ENCODE measurements at places on chromosomes 6 and 20. TPM values are rescaled to one million over a fixed set of nuclear protein-coding genes. Genes with fewer than 3 reads are reported as not detected.

The OTOR gene
- polyA plus RNA-seq: not detected

The ZNF311 gene
- polyA plus RNA-seq: 1.1 TPM

The OR2H1 gene
- not detected for polyA plus RNA-seq

The TRIM15 gene
- polyA plus RNA-seq: not detected

The NOX3 gene
- not detected for polyA plus RNA-seq

The NPBWR2 gene
- not detected for polyA plus RNA-seq

The FOXS1 gene
- polyA plus RNA-seq: 1.7 TPM

The CCDC170 gene
- 0.08 TPM for polyA plus RNA-seq

The ID4 gene
- 12.4 TPM for polyA plus RNA-seq

The BPIFB2 gene
- 0.05 TPM for polyA plus RNA-seq

The SIRPA gene
- polyA plus RNA-seq: 8.6 TPM

The F13A1 gene
- 13.5 TPM for polyA plus RNA-seq

The ULBP3 gene
- polyA plus RNA-seq: 0.70 TPM

The SLC17A1 gene
- 0.16 TPM for polyA plus RNA-seq

The RAET1E gene
- polyA plus RNA-seq: not detected

The ARFGEF3 gene
- 9.7 TPM for polyA plus RNA-seq

The PLEKHG1 gene
- 1.5 TPM for polyA plus RNA-seq

The ARID1B gene
- polyA plus RNA-seq: 16.4 TPM

The NRN1 gene
- polyA plus RNA-seq: 3.4 TPM

The SAMD3 gene
- 1.2 TPM for polyA plus RNA-seq

The SLC13A3 gene
- 2.3 TPM for polyA plus RNA-seq

The OR2H2 gene
- not detected for polyA plus RNA-seq

The DPPA5 gene
- polyA plus RNA-seq: not detected

The C20orf141 gene
- polyA plus RNA-seq: not detected

The CD109 gene
- 0.23 TPM for polyA plus RNA-seq

The LAMA2 gene
- polyA plus RNA-seq: 1.7 TPM

The C4B gene
- 137 TPM for polyA plus RNA-seq

The VSX1 gene
- polyA plus RNA-seq: 0.08 TPM

The EYA2 gene
- 1.7 TPM for polyA plus RNA-seq

The CRISP3 gene
- 0.49 TPM for polyA plus RNA-seq

The PRSS35 gene
- 0.31 TPM for polyA plus RNA-seq

The ENPP5 gene
- polyA plus RNA-seq: 2.7 TPM

The SSTR4 gene
- polyA plus RNA-seq: 0.07 TPM

The PTK7 gene
- 33.1 TPM for polyA plus RNA-seq

The C6orf132 gene
- 16.7 TPM for polyA plus RNA-seq

The SLC22A2 gene
- polyA plus RNA-seq: not detected

Measured in pancreas (tissue), 10 donors.